Cortex of kidney (tissue), 1 donor: ENCODE measurements at places on chromosomes 3 and 15.

DNA sequence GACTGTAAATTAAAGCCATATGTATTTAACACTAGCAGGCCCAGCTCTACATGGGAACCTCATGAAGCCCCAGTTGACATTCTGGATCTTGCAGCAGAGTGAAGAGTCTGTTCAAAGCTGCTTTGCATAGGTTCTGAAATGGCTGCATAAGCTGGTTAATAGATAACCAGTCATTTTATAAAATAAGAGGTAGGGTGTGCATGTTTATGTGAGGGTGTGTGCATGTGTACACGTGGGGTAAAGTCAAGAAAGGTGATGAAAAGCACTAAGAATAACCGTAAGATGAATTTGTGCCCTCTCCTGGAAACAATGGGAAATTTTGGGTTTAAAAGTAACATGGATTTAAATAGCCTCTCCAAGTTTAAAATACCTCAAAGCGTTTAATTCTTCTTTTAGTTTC lies 33.0 kb downstream of the PAQR9 start:
- no peak for DNase-seq

DNA sequence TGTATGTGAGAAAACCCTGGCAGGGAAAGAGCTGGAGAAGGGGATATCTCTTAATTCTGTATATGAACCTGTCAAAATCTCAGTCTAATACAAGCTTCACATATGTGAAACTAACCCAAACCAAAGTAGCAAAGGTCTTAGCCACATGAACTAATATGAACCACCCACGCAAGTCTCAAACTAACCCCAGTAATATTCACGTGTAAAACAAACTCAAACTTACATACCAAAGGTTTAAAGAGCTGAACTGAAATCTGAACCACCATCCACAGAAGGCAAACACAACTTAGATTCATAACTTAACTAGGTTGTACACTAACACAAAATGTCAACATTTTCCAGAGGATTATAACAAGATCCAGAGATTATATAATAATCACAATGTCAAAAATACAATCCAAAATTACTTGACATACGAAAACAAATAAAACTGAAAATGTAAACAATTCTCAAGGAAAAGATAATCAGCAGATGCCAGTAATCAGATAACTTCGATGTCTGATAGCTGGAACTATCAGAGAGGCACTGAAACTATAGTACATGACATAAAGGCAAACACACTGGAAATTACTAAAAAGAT lies 64.1 kb downstream of the VPS13C start:
- no peak for DNase-seq

DNA sequence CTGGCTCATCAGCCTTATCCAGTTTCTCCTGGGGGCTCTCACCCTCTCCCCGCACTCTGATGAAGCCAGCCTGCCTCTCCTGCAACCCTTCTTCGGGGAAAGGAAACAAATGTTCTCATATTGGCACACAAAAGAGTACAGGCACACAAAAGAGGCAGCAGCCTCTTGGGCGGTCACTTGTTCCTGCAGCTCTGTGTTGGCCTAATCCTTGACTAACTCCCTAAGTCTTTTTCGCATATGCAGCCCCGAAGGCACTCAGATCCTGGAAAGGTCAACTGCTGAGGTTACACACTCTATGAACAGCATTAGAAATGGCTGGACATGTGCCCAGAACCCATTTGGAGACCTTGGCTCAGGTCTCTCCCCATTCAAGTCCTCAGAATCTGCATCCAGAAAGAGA lies 7.4 kb upstream of the CAMP start:
- no peak for DNase-seq

- DNase-seq: no peak
Observed at GRCh38 chr15:79023546-79023890, 67.1 kb downstream of the RASGRF1 start.

DNA sequence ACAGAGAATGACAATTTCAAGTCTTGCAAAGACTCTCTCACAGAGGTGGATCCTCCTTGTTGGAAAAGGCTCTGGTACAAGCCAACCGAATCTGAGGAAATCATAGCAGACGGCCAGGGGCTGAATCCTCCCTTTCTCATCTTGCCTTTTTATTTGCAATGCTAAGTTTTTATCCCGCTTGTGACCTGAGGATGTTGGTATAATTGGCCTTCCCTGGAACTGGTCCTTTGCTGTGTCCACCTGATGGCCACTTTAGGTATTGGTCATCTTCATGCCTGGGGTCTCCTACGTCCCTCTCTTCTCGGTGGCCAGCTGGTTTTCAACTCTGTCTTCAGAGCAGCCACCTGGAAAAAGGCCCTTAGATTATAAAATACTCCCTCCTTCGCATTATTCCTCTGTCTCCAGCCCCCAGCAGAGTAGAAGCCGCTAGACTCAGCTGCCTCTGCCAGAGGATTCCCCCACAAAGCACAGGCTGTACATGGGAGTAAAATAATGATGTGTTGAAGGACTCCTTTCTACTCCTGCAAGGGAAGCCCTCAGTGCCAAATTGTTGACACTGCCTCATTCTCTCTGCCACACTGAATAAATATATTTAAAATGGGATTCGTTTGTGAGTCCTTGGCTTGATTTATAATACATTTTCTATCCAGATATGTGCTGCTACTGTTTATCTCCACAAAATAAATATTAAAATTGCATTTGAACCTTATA lies 208.9 kb upstream of the CFAP20DC start:
- no peak for DNase-seq

- no peak for DNase-seq
Observed at GRCh38 chr15:58981808-58982475, 5.5 kb upstream of the RNF111 start.

GRCh38 chr15:100081454-100081853 lies 260.3 kb downstream of the ADAMTS17 start:
- no peak for DNase-seq

DNA sequence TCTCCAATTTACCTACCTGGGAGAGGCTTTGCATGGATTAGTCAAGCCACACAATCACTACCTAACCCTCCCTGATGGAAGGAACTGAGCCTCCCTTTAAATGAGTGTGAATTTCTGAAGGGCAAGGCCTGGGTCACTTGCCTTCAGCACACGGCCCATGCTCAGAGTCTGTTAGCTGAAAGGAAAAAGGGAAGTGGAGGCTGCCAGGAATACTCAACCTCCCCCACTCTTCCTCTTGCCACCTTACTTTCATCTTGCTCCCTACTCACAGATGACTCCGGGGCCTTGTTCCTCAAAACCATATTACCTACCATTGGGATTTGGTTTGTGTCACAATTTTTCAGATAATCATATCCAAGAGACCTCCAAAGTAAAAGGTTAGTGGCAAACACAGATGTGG lies 220.0 kb downstream of the ABHD5 start:
- DNase-seq: no peak

DNA sequence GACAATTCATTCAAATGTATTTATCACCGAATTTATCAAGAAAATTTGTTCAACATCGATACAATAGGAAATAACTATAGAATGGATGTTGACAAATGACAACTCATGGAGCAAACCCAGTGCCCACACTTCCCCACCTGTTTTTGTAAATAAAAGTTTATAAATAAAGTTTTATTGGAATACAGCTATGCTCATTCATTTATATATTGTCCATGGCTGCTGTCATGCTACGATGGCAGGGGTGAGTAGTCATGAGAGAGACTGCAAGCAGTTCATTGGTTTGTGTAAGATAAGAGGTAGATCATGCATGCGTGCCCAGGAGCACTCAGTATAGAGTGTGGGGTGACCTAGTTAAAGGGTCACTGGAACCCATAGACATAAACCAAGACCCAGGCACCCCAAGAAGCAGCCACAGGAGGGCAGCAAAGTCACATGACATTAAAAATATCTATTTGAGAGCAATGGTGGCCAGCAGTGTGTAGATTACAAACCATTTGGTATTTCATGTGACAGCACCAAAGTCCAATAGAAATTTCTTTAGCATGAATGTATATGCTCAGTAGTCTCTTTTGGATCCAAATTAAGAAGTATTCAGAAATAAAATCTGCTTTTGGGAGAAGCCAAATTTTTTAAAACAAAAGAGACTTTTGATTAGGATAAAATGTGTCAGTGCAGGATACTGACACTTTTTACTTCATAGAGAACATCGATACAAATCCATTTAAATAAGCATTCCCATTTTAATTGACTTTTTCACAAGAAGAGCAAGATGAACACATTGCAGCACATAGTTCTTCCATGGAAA lies 794.8 kb downstream of the MCTP2 start:
- DNase-seq: no peak

GRCh38 chr3:36943601-36944000 lies 1.3 kb downstream of the TRANK1 start:
- no peak for DNase-seq

GRCh38 chr3:114496874-114497273 lies 203.0 kb downstream of the TIGIT start:
- no peak for DNase-seq

- DNase-seq: no peak
Observed at GRCh38 chr3:23277688-23278087, 74.6 kb downstream of the UBE2E2 start.
